Activated CD4-positive, alpha-beta T cell treated with anti-CD3 and anti-CD28 coated beads, Interleukin-2, amount 10 ng/mL, durations not matched to agents 7 days and 5 days (primary cell): ENCODE measurements at places on chromosomes 7 and 10. TPM values are rescaled to one million over a fixed set of nuclear protein-coding genes. Genes with fewer than 3 reads are reported as not detected.

The SPDYE11 gene
- not detected for total RNA-seq

The TRIL gene
- total RNA-seq = not detected

The MRLN gene
- not detected for total RNA-seq

The IQUB gene
- not detected for total RNA-seq

The NPSR1 gene
- not detected for total RNA-seq

The TAS2R4 gene
- total RNA-seq = 1.3 TPM

The DNAJC1 gene
- 28.6 TPM for total RNA-seq

The CTAGE6 gene
- 0.42 TPM for total RNA-seq

The MAT1A gene
- total RNA-seq = not detected

The PTF1A gene
- total RNA-seq = not detected

The GPRIN2 gene
- not detected for total RNA-seq

The STEAP1 gene
- total RNA-seq = not detected

The CYP2C9 gene
- total RNA-seq = not detected

The OGDHL gene
- not detected for total RNA-seq

The UBE2D1 gene
- 14.8 TPM for total RNA-seq

The ANKRD30A gene
- total RNA-seq = not detected

The ARL5B gene
- 9.8 TPM for total RNA-seq

The OR2A12 gene
- total RNA-seq = not detected

The PGAM2 gene
- total RNA-seq = not detected
